Fibroblast of the aortic adventitia (primary cell): ENCODE measurements at places on chromosomes 7 and 10. TPM values are rescaled to one million over a fixed set of nuclear protein-coding genes. Genes with fewer than 3 reads are reported as not detected.

- no peak for DNase-seq
These were observed 86.4 kb downstream of the TAX1BP1 start for GRCh38 chr7:27826357-27826756.

DNA sequence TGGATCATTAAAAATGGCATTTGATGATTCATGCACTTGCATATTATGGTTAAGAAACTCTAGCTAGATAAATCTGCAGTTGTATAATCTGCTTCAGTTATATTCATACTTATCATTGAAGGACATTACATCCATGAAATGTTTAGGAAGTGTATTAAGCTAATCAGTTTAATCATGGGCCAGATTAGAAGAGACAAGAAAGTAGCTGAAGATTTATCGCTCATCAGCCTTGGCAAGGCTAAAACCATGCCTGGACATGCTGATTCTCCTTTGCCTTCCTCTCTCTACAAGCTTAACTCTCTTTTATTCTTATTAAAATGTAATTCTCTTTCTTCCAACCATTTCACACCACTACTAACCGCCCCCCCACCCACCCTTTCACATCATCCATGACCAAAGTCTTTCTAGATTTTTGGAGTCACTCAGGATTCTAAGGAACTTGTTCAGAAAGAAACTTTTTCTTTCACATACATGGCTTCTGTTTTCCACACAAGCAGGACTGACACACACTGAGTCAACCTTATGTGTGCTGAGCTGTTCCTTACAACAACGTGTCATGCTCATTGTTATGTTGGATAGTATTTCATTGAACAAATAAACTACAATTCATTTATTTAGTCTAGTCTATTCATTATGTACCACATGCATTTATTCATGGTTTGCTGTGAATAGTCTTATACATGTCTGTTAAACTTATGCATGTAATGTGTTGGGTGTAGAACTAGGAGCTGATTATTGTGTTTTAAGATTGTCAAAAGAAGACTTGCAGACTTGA, 227.3 kb upstream of the SP8 start:
- DNase-seq, result no peak

DNA sequence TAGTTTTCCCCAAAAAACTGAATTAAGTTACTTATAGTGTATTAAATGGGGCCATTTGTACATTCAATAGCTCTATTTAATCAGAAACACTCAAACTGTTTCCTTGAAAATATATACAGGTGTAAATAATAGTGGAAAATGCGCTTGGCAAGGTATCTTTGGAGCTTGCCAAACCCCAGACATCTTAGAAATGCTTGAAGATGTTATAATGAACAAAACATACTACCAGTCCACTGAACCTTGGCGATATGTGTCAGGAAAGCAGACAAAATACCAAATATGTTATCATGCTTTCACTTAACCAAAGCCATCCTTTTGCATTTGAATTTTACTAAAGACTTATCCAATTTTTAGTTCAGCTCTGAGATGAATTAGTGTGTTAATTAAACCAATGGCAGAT, 352.7 kb upstream of the SEMA3A start:
- DNase-seq, result no peak

UPK3BL2 gene
- total RNA-seq, result 0.27 TPM in 1 of 2 replicates, not detected in the other

CPXM2 gene
- 31.6 and 64.0 TPM in 2 replicates for total RNA-seq

GRCh38 chr7:21092766-21093702, 306.3 kb upstream of the SP8 start:
- no peak for DNase-seq

GRCh38 chr10:124283949-124284250, 134.8 kb downstream of the OAT start:
- DNase-seq, result no peak

GRCh38 chr7:102991077-102991539, 78.3 kb downstream of the LRRC17 start:
- peak; percentile 39 for DNase-seq

GRCh38 chr10:100736144-100736808, 9.1 kb upstream of the PAX2 start:
- DNase-seq, result no peak

DNA sequence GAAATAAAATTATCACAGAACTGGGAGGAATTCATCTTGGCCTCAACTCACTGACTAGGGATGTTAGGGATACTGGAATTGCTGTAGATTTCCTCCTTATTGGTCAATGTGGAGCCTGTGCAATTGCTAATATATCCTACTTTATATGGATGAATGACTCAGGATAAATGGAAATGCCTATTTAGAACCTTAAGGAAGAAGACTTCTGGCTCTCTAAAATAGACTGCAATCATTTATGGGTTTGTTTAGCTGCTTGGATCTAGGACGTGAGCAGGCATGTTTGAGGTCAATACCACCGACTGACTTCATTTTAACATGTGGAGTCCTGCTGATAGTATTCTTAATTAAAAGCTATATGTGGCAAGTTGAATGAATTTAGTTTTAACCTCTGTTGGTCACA, 1040.1 kb upstream of the LRRN3 start:
- no peak for DNase-seq

ADRA2A gene
- 0.82 and 2.6 TPM in 2 replicates for total RNA-seq

AKR1D1 gene
- total RNA-seq, result not detected in 2 replicates

DNA sequence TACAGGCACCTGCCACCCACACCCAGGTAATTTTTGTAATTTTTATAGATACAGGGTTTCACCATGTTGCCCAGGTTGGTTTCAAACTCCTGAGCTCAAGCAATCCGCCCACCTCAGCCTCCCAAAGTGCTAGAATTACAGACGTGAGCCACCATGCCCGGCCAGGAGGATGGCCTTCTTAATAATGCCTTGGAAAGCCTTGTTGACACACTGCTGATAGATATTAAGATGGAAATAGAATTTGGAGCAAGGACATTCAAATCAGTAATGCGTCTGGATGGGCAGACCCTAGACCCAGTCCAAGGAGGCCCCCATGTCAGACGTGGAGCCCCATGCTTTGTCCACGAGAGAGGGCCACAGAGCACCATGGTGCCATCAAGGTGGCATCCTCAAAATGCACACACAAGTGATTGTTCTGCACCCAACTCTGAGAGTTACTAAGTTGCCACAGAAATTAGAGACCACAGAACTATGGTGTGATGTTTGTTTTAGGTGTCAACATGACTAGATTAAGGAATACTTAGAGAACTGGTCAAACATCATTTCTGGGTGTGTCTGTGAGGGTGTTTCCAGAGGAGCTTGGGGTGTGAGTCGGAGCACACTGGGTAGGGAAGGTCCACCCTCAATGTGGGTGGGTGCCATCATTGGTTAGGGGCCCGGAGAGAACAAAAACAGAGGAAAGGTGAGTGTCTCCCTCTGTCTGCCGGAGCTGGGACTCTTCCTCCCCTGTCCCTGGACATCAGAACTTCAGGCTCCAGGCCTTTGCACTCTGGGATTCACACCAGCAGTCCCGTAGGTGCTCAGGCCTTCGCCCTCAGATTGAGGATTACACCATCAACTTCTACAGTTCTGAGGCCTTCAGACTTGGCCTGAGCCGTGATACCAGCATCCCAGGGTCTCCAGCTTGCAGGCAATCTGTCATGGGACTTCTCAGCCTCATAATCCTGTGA, 34.5 kb downstream of the EBF3 start:
- no peak for DNase-seq

GRCh38 chr7:131688738-131689661, 132.6 kb upstream of the PODXL start:
- DNase-seq, result peak; percentile 70

- DNase-seq, result no peak
These were observed 54.0 kb upstream of the RPA3 start for GRCh38 chr7:7772397-7772821.

NAT16 gene
- not detected in 2 replicates for total RNA-seq

DNA sequence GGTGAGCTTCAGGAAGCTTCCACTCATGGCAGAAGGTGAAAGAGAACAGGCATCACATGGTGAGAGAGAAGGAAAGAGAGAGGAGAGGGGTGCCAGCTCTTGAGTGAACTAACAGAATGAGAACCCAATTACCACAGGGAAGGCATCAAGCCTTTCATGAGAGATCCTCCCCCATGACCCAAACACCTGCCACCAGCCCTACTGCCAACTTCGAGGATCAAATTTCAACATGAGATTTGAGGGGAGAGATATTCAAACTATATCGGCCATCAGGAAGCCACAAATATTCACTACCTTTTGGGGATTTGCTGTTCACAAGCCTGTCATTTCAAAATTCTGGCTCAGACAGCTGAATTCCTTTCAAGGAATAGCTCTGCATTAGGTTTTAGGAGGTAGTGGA, 39.9 kb upstream of the SMNDC1 start:
- no peak for DNase-seq

DNA sequence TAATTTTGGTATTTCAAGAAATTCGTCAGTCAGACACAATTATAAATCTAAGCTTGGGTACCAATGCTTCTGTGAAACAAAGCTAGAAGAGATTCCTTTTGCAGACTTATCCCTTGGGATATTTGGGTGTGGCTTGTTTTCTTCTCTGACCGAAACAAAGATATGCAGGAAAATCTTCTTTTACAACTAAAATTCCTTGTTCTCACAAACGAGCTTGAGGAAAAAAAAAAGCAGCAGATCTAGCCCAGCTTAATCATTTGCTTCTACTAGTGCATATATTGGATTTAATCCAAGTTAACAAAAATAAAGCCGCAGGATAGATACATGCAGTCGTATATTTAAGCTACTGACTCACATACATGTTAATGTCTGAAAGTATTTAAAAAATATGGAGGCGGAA, 104.2 kb downstream of the PRTFDC1 start:
- peak; percentile 62 for DNase-seq

GRCh38 chr10:114963908-114964307, 25.9 kb downstream of the TRUB1 start:
- no peak for DNase-seq

GRCh38 chr7:47421456-47421855, 160.5 kb downstream of the TNS3 start:
- no peak for DNase-seq

DNA sequence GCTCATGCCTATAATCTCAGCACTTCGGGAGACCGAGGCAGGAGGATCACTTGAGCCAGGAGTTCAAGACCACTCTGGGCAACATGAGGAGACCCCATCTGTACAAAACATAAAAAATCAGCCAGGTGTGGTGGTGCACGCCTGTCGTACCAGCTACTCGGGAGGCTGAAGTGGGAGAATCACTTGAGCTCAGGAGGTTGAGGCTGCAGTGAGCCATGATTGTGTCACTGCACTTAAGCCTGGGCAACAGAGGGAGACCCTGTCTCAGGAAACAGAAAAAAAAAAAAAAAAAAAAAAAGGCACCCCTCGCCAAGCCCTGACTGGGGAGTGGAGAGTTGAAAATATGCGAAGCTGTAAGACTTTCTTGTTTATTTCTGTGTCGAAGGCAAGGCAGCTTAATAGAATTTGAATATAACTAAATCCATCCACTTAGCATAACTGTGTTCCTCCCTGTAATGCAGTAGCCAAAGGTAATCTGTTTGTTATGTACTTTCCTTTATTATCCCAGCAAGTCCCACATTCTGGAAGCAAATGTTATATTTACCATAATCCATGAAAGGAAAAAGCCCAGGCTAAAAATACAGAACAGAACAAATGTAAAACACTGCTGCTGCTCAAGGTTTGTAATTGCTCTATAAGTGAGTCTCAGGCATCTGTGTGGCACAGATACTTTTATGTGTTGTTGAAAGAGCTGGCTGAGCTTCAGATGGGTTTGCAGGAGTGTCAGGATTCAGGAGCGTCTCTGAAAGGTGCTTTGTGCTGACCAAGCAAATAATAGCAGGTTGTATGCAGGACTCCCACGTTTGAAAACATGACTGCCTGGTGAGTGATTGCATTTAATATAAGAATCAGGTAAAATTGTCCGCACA, 127.2 kb downstream of the CELF2 start:
- no peak for DNase-seq

DNA sequence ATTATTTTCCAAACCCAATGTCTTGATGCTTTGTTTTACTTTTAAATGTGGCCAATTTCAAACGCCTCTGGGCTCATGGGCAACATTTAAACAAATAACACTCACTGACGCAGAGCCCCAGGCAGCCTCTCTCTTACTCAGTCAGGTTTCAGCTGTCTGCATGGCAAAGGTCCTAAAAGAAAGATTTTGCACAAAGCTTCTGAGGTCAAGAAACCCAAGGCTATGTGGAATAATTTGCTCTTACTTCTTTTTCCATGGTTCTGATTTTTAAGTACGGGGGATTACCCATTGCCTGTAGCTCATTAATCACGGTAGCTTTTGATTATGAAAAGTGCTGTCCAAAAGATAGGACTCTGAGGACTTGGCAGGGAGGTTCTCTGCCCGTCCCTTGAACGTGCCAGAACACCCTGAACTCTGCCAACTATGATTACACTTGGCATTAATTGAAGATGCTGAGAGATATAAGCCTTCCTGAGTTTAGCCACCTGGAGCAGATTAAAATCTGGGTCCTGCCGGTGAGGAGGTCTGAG, 14.1 kb upstream of the MSRB2 start:
- peak; percentile 73 for DNase-seq

RAB19 gene
- total RNA-seq, result not detected in 2 replicates

KNDC1 gene
- under 0.01 and 0.41 TPM in 2 replicates for total RNA-seq

HOXA9 gene
- not detected in 2 replicates for total RNA-seq

DNA sequence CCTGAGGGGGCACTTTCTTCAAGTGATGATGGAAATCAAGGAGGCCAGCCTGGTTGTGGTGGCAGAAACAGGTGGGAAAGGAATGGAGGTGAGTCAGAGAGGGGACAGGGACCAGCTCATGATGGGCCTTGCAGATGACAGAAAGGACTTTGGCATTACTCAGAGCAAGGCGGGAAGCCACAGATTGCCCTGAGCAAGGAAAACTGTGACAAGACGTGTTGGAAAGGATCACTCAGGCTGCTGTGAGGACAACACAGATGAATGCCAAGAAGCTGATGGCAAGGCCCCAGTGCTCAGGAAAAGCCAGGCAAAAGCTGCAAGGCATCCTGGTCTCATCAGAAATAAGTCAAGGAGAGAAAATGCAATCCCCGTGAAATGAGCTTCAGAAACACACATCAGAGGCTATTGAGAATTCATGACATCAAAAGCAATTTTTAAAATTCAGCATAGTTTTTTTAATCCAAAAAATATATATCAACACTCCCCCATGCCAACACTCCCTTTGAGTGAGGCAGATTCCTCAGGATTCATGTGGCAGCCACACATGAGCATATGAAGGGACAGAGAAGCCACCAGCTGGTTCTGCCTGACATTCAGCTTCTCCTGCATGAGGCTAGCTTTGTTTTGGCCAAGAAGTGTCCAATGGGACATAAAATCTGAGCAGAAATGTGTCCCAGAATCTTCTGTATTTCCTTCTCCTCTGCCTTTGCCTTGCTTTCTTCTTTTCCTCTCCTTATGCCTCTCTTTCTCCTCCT, 244.5 kb upstream of the MYO3A start:
- no peak for DNase-seq

INMT gene
- 2.5 and 219 TPM in 2 replicates for total RNA-seq

GRCh38 chr10:51367694-51368093, 293.4 kb downstream of the PRKG1 start:
- DNase-seq, result no peak

ZPBP gene
- not detected in 2 replicates for total RNA-seq

TAF3 gene
- total RNA-seq, result 3.9 and 6.5 TPM in 2 replicates
